ENCODE measurements at places on chromosomes 13 and 19.

DNA sequence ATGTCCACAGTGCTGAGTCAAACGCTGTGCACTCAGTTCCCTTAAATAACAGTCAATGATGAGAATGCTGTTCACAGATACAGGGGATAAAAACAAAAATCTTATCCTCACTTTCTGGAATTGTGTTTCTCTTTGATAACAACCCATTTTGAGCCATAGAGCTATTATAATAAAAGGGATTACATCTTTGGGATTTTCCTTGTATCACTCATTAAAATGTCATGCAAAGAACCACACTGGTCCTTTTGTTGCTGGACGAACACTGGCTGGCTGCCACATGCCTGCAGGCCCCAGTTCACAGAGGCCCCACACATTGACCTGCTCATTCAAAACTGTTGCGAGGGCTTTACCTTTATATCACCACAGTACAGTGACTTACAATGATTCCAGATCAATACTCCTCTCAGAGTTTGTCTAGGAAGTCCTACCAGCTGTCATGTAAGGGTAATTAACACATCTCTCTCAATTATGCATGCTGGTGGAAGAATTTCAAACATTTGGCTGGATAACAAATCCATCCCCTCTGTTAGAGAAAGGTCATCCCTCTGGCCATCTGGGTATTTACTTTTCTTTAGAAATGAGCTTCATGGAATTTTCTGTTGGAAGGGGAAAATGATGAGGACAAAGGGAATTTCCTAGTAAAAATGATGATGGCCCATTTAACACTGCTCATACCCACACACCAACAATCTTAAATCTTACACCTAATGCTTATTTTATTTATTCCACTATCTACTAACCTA, 85.9 kb downstream of the MBNL2 start:
- no peak for DNase-seq

DNA sequence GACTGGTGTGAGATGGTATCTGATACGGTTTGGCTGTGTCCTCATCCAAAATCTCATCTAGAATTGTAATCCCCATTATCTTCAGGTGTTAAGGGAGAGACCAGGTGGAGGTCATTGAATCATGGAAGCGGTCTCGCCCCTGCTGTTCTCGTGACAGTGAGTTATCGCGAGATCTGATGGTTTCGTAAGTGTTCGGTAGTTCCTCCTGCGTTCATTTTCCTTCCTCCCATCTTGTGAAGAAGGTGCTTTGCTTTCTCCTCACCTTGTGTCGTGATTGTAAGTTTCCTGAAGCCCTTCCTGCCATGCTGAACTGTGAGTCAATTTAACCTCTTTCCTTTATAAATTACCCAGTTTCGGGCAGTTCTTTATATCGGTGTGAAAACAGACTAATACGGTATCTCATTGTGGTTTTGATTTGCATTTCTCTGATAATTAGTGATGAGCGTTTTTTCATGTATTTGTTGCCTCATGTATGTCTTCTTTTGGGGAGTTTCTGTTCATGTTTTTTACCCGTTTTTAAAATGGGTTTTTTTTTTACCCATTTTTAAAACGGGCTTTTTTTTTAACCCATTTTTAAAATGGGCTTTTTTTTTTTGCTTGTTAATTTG, 102.8 kb upstream of the SLC10A2 start:
- DNase-seq: no peak

DNA sequence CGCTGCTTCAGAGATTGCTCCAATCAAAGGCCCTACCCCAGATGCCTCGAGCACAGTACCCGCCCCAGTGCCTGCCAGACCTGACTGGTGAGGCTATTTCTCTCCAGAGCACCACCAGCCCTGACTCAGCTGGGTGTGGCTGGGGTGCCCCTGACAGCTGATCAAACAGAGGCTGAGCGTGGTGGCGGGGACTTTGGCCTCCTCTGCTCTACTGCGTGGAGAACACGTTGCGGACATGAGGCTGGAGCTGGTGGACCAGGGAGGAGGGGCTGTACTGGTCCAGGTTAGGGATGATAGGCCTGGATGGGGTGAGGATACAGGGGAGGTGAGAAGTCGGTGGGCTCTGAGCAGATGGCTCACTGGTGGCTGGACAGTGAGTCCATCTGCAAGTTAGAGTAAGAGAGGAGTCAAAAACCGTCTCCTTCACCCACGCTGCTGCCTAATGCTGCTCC, 3.5 kb upstream of the DOCK6 start:
- DNase-seq: no peak

- no peak for DNase-seq
These were observed 6.6 kb downstream of the AKT2 start for GRCh38 chr19:40278361-40279035.

DNA sequence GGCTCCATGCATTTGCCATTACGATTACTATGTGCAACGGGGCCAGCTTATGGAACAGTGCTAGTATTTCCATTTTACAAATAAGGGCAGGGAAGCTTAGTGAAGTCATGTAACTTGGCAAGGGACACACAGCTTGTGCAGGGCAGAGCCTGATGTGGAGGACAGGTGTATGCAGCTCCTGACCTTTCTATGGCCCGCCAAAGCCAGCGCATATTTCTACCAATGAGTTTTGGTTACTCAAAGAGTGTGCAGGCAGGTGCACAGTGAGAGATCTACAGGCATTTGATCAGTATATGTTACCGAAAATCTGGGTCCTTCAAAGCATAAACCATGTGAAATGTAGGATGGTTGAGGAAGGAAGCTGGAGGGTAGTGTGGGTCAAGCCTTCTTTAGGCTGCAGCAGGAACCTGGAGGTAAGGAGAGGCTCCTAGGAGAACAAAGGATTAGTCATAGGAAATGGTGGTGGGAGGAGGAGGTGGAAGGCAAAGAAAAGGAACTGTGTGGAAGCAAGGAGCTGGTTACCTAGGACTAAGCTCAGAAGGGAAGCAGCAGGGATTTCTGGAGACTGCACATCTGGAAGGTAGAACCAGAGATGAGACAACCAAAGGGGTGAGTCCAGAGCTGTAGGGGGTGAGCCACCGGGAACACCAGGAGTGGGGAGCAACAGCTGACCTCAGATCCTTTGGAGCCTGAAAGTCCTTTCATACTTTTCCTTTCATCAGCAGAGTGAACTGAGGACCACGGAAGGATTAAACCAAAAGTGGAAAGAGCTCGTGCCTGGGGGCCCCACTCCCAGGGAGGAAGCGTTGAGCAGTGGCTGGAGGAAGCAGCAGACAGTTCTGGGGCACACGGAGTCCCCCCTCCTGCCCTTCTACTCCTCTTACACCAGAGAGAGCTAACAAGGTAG, 4.2 kb upstream of the PDX1 start:
- no peak for DNase-seq

DNA sequence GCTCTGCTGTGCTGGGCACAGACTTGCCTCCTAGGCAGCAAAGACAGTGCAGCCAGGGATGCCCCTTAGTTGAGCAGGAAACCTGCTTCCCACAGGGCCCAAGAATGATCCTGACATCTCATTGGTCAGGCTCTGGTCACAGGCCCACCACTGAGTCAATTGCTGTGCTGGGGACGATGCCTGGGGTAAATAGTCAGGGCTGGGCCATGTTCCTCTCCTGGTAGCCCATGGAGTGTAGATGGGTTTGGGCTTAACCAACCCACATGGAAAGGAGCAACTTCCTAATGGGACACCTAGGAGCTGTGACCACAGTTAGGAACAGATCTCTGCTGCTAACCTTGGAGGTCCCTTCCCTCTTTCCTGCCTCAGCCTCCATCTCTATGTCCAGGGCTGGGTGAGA, 212.5 kb upstream of the ZNF536 start:
- no peak for DNase-seq

DNA sequence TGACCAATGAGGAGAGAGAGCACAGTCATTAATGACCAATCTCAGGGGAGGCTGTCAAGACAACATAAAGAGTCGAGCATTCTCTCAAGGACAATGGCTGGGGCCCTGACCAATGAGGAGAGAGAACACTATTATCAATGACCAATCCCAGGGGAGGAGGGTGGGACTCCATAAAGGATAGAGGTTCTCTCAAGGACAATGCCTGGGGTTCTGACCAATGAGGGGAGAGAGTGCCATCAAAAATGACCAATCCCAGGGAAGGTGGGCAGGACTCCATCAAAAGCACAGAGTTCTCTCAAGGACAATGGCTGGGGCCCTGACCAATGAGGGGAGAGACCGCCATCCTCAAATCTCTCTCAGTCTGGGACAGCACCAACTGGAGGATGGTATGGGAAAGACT, 3.3 kb upstream of the KLK11 start:
- no peak for DNase-seq

GRCh38 chr19:29682236-29682895, 17.1 kb downstream of the PLEKHF1 start:
- no peak for DNase-seq

DNA sequence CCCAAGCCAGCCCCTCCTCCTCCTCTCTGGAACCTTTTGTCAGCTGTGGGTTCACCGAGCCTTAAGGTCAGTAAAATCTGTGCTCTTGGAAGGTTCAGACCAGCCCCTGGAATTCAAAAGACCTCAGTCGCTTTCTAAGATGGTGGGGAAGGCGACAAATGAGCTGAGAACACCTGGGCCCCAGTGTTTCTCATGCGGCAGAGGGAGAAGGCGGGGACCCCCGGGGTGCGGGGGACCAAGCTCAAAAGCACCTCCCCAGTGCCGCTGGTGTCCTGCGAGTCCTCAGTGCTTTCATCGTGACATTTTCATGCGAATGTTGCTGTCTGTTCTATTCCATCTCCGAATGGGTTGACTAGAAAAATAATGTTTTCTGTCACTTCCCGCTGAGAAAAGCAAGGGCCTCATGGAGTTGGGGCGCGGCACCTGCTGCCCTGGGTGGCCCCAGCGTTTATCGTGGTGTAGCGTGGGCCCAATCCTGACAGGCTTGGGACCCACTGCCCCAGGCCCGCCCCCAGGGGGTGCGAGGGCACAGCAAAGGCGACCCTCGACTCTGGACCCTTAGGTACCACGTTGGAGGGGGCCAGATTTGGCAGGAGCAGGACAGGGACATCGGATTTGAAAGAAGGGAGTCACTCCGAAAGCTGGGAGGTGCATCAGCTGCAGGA, 751 bp upstream of the NTN5 start:
- DNase-seq: no peak

- DNase-seq: no peak
These were observed 207.5 kb downstream of the KCNRG start for GRCh38 chr13:50222569-50223332.

DNA sequence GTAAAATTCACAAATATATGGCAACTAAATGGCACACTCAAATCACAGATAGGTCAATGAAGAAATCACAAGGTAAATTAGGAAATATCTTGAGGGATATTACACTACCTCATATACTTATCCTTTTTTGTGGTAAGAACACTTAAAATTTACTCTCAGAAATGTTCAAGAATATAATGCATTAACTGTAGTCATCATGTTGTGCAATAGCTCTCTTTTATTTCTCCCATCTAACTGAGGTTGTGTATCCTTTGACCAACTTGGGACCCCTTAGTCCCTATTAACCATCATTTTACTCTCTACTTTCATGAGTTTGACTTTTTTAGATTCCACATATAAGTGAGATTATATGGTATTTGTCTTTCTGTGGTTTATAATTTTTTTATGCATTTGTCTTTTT, 52.6 kb downstream of the WTIP start:
- DNase-seq: no peak

DNA sequence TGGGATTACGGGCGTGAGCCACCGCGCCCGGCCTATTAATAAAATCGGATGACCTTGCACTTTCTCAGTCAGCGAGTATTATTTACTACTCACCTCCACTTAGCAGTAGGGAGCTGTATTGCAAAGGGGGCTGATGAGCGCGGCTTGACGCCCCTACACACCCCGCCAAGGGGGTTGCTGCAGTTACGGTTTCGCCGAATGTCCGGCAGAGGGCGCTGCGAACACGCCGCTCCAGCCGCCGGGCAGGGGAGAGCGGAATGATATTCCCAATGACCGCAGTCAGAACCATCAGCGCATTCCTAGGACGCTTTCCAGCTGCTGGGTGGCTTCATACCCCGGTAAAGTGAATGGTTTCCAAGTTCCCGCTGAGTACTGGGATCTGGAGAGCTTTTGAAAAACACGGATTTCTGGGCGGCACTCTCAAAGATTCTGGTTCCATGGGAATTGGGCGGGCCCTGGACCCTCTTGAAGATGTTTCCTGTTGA, 30.0 kb upstream of the TPT1 start:
- DNase-seq: peak; percentile 36

GRCh38 chr19:41945135-41945766, 13.9 kb downstream of the RABAC1 start:
- peak; percentile 78 for DNase-seq
